ENCODE measurements at places on chromosomes 2 and 18. TPM values are rescaled to one million over a fixed set of nuclear protein-coding genes. Genes with fewer than 3 reads are reported as not detected.

TMEM127 gene
- total RNA-seq = 16.1 TPM

PLGLB2 gene
- not detected for total RNA-seq

ANKRD30B gene
- not detected for total RNA-seq

ALMS1 gene
- total RNA-seq = 15.4 TPM
